ENCODE measurements at places on chromosomes 7 and 10.

GRCh38 chr10:69831231-69831855, 29.6 kb downstream of the COL13A1 start:
- no peak for DNase-seq

- DNase-seq: no peak
Measured at GRCh38 chr10:21082206-21082605, 185.1 kb upstream of the NEBL start.

DNA sequence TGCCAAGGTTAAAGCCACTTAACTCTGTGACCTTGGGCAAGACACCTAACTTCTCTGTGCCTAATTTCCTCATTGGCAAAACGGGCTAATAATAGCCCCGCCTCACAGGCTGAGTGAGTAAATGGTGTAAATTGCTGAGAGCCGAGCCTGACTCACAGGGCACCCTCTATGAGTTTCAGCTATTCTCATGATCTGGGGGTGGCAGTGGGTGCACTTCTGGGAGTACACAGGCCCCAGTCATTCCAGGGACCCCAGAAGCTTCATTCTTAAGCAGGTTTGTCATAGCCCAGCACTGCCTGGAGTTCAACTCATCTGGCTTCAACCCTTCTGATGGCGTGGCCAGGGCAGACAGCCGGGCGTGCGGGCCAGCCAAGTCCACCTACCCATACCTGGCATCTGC, 137.2 kb downstream of the GRID1 start:
- no peak for DNase-seq

- no peak for DNase-seq
Measured at GRCh38 chr7:106818736-106819135, 46.3 kb upstream of the PIK3CG start.

- DNase-seq: no peak
Measured at GRCh38 chr10:63644418-63645142, 123.4 kb downstream of the REEP3 start.

- no peak for DNase-seq
Measured at GRCh38 chr7:143906895-143907294, 4.9 kb upstream of the TCAF1 start.

DNA sequence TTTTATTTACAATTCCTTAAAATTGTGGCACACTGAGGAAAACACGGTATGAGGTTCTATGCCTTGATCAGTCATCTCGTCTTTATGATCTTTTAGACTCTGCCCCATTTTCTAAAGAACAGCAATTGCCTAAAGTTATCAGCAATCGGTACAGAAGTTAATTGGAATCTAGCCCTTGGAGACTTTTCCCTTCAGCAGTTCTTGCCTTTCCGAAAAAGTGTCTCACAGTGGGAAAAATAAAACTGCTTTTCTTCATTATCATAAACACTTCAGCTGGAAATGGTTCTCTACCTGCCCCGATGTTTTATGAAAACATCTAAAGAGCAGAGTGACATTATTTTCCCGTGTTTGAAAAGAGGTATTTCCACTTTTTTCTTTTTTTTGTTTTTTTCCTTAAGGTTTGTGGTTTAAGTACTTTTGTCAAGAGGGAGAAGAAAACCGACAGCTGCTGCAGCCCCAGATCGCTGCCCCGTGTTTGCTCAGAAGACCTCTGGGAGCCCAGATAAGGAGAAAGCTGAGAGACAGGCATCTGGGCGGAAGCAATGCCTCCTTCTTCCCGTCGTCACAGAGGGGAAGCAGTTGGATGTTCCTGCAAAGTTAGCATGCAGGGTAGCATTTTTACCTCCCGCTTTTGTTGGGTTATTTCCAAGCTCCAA, 149.7 kb downstream of the FRMD4A start:
- DNase-seq: no peak

DNA sequence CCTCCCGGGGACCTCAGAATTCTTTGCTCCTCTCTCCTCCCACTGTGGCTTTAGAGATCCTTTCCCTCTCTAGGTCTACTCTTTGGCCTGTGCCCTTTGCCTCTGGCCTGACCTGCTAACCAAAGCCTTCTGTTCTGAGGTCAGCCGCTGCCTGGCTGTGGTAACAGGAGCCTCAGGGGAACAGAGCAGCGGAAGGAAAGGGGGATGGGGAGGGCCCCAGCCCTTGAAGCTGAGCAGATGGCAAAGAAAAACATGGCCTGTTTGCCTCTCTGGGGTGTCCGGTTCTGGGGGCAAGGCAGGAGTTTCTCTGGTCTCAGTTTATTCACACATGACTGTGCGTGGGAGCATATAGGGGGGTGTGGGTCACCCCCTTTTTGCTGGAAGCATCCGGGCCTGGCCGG, 28.2 kb downstream of the COL26A1 start:
- DNase-seq: no peak

DNA sequence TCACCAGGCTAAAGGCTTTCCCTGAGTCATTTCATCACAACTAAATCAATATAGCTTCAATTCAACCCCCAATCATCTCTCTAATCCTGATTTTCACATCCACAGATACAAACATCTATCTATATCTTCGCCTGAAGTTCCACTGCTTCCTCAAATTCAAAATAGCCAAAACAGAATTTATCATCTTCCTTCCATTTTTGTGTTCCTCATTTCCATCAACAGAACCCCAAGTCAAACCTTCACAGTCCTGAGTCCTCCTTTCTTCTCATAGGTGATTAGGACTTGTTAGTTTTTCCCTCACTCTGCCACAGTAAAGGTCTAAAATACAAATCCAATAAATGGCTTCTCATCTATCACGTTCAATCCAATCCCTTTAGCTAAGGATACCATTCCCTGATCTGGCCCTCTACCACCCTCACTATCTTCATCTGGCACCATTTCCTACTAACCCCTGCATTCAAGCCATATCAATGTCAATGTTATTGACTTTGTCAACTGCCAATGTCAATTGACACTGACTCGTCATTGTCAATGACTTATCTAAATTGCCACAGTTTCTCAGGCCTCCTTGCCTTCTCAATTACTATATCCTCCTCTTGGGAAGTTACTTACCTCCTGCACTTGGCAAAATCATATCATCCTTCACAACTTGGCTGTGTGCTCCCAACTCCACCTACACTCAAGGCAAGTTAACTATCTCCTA, 2.6 kb downstream of the HYCC1 start:
- no peak for DNase-seq

- DNase-seq: no peak
Measured at GRCh38 chr10:126738001-126738400, 67.5 kb upstream of the C10orf90 start.

- no peak for DNase-seq
Measured at GRCh38 chr10:14635043-14635710, 139.5 kb downstream of the FAM107B start.

GRCh38 chr10:133378251-133379096, 588 bp upstream of the PAOX start:
- peak; percentile 21 for DNase-seq

DNA sequence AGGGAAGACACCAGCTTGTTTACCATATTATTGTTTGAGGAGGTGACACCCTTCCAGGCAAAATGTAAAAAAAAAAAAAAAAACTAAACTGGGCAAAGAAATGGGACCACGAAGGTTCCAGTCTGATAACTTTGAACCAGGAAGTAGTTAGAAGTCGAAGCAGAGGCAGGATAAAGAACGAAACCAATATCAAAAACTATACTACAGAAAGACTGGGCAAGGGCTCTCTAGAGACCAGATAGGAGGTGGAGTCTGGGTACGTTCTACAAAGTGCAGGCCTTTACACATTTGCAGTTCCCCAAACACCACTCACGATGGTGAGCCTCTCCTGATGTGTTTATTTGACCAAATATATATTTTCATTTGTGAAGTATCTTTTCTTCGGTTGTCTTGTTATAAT, 125.7 kb upstream of the CDK1 start:
- DNase-seq: no peak

- DNase-seq: no peak
Measured at GRCh38 chr10:128364631-128365030, 238.4 kb upstream of the MKI67 start.

DNA sequence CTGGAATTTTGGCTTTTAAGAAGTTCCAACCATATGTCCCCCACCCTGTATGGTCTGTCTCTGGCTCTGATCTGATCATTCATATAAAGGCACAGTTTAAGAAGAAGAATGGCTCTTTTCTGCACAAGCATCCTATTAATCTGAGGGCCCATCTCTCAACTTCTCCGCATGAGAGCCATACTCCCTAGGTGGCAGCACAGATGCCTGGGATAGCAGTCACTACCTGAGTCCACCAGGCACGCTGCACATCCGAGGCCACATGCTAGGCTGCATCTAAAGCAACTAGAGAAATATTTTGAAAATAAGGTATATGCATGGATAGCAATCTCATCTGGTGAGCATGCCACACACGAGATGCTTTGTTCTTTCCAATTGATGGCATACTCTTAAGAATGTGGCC, 565.5 kb downstream of the PARD3 start:
- DNase-seq: no peak

DNA sequence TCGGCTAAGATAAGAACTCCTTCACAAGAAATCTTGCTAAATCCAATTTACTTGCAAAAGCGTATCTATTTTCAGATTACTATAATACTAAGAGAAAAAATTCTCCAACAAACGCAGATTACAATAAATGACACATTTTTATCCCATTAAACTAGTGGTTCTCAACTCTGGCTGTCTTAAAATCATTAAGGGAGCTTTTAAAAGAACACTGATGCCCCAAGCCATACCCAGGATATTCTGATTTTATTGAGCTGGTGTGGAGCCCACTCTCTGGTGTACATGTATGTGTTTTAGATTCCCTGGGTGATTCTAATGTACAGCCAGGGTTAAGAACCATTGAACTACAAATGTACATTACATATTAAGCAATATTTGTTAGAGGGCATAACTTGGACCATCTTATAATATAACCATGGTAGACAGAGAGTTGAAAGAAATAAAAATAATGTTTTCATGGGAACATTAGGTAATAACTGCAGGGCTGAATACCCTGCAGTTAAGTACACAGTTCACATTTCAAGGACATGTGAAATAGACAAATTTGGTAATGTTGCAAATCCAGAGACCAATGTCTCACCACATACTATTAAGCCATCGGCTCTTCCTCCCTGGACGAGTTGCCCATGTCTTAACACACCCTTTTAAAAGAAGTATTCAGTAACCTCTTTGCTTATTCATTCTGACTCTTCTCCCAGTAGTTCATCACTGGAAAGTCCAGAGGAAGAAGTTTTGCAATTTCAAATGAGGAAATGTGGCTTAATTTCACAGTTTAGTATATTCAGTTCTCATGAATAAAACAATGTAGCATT, 6.2 kb downstream of the GSAP start:
- no peak for DNase-seq

- DNase-seq: no peak
Measured at GRCh38 chr7:64883113-64883905, 19.8 kb upstream of the ZNF273 start.

- no peak for DNase-seq
Measured at GRCh38 chr10:35854661-35855060, 212.6 kb upstream of the FZD8 start.

DNA sequence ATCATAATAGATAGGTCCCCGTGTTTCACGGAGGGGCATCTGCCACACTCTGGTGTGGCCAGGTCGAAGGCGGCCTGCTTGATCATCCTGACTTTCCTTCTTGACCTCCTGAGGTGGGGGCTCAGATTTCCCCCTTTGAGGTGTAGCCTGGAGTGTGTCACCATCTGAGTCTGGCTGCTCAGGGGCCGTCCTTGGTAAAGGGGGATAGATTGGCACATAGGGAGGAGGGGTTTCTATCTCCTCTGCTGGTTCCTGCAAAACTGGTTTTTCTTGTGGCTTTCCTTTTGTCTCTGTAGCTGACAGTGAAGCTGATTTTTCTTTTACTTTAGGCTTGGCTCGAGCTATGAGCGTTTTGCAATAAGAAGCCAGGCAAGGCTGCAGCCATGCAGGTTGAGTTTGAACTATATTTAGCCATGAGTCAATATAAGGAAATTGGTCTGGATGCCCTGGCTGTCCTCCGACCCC, 7.1 kb upstream of the ZNF117 start:
- no peak for DNase-seq

DNA sequence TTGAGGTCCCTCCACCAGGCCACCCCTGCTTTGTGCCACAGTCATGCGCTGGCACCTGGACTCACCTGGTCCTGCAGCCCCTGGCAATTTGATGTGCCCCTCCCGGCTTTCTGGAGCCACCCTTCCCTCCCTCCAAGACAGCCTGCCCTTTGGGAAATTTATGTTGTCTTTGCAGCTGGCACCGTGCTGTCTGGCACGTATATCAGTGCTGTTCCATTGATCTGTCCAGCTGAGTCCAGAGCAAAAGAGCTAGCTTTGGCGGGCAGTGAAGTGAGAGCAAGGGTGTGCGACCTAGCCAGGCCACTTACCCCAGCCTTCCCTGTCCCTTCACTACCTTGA, 5.7 kb downstream of the RARRES2 start:
- no peak for DNase-seq

DNA sequence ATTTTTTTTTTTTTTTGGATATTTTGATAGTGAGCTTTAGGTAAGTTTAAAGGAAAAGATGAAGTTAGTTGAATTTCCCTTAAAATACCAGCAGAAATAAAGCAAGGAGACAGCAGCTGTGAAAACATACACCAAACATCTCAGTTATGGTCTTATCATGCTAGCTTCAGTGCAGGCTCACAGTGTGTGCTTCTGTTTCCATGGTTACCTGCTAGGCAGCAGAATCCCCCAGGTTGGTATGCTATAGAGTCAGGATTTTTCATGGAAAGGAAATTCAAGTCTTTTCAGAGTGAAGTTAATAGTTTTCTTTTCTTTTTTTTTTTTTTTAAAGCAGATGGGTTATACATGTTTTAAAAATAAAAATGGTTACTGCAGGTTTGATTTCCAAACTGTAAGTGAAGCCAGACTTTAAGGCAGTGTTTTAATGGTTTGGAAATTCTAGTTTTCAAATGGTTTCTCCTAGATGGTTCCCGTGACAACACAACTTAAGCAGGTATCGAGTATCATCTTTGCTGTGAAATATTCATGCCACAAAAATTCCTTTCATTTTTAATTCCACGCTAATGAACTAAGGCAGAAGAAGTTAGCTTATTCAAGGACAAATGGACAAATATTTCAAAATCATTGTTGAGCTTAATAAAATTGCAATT, 230.9 kb downstream of the BICC1 start:
- DNase-seq: peak; percentile 2

DNA sequence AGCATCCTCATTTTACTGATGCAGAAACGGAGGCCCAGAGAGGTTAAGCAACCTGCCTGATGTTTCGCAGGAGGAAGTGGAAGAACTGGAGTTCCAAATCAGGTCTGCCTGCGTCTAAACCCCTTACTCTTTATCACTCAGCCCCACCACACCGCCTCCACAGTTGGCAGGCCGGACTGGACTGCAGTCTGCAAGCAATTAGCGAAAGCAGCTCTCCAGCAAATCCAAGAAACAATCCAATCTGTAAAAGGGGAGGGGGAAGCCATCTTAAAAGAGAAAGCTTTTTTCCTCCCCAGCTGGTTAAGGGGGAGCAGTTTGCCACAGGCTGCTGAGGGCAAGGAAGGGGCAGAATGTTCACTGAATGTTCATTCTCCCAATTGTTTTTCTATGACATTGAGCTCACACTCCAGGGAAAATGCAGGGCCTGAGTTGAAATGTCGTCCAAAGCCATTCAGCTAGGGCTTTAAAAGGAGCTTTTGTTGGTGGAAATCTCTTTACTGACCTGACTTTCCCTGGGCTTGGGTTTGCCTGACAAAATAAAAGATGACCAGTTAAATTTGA, 350.1 kb downstream of the RNLS start:
- DNase-seq: no peak

GRCh38 chr10:91410638-91411371, 661 bp downstream of the HECTD2 start:
- no peak for DNase-seq

GRCh38 chr10:71550628-71551027, 153.9 kb downstream of the CDH23 start:
- no peak for DNase-seq
